PC-3 (cell line): ENCODE measurements at places on chromosomes 6 and 20. TPM values are rescaled to one million over a fixed set of nuclear protein-coding genes. Genes with fewer than 3 reads are reported as not detected.

GRCh38 chr6:161342039-161342438 is 68.2 kb upstream of the AGPAT4 start:
- no peak overlapping the region for H3K4me3 ChIP-seq
- DNase-seq, result peak; percentile 6
- H3K27ac ChIP-seq, result no peak overlapping the region
- H3K4me1 ChIP-seq, result no peaks in the 10 kb centered on the region
- no peaks in the 10 kb centered on the region for H3K27me3 ChIP-seq
- H3K36me3 ChIP-seq, result no peaks in the 10 kb centered on the region

DNA sequence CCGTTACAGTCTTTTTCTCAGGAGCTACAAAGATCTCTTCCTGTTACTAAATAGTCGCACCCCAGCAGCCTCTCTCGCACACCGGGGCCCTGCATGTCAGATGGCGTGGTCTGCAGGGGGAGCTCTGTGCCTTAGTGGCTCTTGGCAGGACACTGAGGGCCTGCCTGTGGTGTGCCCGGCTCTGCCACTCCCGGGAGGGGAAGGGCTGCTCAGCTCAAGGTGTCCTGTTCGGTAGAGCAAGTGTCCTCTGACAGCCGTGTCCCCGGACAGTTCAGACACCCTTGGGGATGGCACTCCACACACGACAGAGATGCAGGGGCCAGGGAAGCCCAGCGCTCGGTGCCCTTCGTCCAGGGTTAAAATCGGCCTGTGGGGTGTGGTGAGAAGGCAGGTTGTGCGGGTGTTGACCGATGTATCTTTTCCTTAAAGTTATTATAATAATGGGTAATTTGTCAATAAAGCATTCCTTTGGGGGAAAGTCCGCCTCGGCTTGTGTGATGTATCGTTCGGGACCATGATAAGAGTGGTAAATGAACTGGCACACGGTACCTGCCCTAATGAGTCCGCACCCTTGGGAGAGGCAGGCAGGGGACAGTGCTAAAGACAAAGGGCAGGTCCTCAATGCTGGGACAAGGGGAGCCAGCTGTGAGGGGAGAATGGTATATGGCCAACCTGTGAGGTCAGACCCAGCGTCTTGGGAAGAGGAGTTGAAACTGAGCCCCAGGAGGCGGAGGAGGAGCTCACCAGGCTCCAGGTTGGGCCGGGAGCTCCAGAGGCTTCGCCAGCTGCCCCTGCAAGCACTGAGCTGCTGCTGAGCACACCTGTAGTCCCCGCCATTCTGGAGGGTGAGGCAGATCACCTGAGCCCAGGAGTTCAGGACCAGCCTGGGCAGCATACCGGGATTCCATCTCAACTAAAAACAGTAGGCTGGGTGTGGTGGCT is 3.6 kb upstream of the DNAJC5 start:
- H3K36me3 ChIP-seq, result peaks cover 51% of the 10 kb centered on the region
- no peak overlapping the region for H3K4me3 ChIP-seq
- H3K4me1 ChIP-seq, result peaks cover 24% of the 10 kb centered on the region
- no peaks in the 10 kb centered on the region for H3K27me3 ChIP-seq
- DNase-seq, result no peak

DNA sequence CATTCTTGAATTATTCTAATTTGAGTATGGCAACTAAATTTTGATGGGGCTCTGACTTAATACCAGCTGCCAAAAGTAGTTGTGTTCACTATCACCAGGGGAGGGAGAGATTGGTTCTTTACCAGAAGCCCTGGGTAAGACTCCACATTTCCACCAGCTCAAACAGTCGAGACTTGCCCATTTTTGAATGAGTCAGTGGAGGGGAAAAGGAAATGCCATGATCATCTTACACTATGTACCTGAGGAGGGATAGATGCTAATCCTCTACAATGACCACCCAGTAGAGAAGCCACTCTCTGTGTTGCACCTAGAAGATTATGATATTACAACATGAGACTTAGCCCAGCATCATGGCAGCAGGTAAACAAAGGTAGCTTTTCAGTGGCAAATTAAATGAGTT is 77.0 kb upstream of the SGK1 start:
- no peaks in the 10 kb centered on the region for H3K27me3 ChIP-seq
- H3K4me1 ChIP-seq, result peaks cover 24% of the 10 kb centered on the region
- H3K36me3 ChIP-seq, result no peaks in the 10 kb centered on the region
- peak overlapping the region; percentile 15; the same call in 1 of the 2 replicates for H3K27ac ChIP-seq

DNA sequence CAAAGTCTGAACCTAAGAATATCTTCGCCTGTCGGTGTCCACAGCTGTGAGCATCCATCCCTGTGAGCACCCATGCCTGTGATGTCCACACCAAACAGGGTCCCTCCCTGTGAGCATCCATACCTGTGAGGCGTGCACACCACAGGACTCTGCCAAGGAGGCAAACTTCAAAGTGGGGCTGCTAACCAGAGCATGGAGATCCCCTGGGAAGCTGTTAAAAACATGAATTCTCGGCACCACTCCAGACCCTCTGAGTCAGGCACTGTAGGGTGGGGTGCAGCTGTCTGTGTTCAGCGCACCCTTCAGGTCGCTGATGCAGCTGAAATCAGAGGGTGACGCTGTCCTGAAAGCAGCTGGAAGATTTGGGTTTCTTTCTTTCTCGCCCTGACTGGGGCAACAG is 85.4 kb upstream of the NXT1 start:
- H3K27ac ChIP-seq, result no peak overlapping the region
- no peak overlapping the region for H3K4me3 ChIP-seq
- DNase-seq, result no peak
- H3K27me3 ChIP-seq, result peaks cover 11% of the 10 kb centered on the region

DNA sequence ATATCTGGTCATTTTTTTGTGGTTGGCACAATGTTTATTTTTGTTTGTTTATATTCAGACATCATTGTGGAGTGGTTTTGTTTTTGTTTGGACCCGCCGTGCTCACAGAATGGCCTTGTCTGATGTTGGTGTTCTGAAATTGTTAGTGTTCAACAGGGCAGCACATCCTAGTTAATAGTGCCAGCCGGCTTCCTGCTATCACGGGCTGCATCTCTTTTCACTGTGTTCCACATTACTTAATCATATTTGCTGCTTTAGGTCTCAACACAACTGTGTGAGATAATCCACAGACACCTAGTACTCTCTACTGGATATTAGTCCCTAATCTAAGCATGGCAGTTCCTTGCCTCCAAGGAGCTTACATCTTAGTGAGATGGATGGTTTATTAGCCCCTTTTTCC is 2.8 kb upstream of the EIF2S2 start:
- 0 out of 2 replicates have a peak, but pooled peaks cover 5% of the 10 kb centered on the region for H3K4me1 ChIP-seq
- no peaks in the 10 kb centered on the region for H3K36me3 ChIP-seq

DNA sequence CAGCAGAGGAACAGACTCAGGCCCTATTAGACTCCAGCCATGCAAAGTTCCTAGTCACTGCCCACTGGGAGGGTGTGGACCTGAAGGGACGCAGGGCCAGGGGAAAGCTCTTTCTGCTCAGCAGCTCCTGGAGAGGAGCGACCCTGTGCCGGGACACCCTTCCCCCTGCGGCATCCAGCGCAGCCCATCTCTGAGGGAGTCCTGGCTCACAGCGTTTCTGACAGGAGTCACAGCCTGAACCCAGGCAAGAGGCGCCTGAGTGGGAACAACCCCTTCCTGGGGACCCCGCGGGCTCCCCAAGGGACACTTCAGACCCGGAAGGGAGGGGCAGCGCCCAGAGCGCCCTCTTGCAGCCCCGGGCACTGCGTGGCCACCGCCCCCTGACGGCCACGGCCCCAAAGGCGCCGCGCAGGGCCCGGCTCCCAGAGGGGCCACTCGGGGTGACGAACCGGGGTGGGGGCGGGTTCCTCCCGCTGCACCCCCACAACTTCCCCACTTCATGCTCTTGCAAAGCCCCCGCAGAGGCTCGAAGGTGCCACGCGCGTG is 862 bp downstream of the UCKL1 start:
- H3K4me3 ChIP-seq, result peak overlapping the region; percentile 95
- peak; percentile 35 for DNase-seq
- peaks cover 33% of the 10 kb centered on the region for H3K4me1 ChIP-seq
- peaks cover 5% of the 10 kb centered on the region; the same call in 1 of the 2 replicates for H3K36me3 ChIP-seq

DNA sequence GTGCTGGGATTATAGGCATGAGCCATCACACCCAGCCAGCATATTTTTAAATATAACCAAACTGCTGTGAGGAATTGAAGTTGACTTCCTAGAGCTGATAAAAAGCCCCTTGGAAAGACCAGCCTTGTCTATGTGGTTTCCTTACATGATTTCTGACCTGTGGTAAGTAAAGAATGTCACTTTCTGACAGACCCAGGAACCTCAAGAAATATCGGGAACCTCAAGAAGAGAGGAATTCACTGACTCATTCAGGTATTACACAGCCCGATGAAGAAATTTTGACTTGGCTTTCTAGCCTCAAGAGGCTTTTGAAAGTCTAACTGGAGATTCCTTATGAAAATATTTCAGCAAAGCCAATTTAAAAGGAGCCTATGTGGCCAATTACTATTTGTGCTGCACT is 71.8 kb downstream of the FOXF2 start:
- peaks cover 6% of the 10 kb centered on the region; the same call in 1 of the 2 replicates for H3K27me3 ChIP-seq
- H3K4me1 ChIP-seq, result no peaks in the 10 kb centered on the region
- no peak overlapping the region for H3K4me3 ChIP-seq
- H3K27ac ChIP-seq, result no peak overlapping the region
- DNase-seq, result peak; percentile 44

- peaks cover 77% of the 10 kb centered on the region for H3K27me3 ChIP-seq
- H3K27ac ChIP-seq, result no peak overlapping the region
- no peak for DNase-seq
- H3K4me1 ChIP-seq, result no peaks in the 10 kb centered on the region
Measured at GRCh38 chr6:98782772-98783171, 51.6 kb upstream of the POU3F2 start.

KIFC1 gene
- 60.6 and 66.7 TPM in 2 replicates for total RNA-seq

GMPR gene
- 5.0 and 5.8 TPM in 2 replicates for total RNA-seq

MRAP2 gene
- total RNA-seq, result 0.07 and 0.12 TPM in 2 replicates

COL12A1 gene
- 24.2 and 41.2 TPM in 2 replicates for total RNA-seq
